ENCODE measurements at places on chromosomes 6 and 20.

DNA sequence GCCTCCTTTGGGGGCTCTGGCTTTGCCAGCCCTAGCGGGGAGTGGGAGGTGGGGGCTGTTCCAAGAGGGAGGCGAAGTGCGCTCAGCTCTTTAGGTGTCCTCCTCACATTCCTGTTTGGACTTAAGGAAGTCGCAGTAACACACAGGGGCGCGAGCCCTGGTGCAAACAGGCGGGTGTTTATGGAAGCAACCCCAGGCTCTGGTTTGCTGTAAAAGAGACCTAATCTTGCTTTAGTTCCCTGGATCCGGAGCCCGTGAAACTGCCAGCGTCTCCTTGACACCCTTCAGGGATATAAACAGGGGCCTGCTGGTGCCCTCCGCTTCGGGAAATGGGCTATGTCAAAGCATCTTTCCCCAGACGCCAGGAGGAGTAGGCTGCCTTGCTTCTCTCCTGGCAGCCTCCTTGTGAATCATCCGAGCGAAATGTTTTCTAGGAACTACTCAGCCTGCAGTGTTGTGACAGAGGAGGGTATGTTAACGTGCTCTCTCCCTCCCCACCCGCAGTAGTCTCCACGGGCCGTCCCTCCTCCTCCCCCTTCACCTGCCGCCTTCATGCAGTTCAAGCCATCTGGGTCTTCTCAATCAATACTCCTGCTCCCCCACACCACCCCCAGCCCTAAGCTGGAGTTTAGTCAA, 168.0 kb upstream of the LRFN2 start:
- H3K27ac ChIP-seq = no peak overlapping the region
- no peak for DNase-seq
- H3K36me3 ChIP-seq = no peaks in the 10 kb centered on the region

- H3K36me3 ChIP-seq = no peaks in the 10 kb centered on the region
- DNase-seq = no peak
- no peaks in the 10 kb centered on the region for H3K4me1 ChIP-seq
- peaks cover 30% of the 10 kb centered on the region for H3K27me3 ChIP-seq
- H3K4me3 ChIP-seq = no peak overlapping the region
Observed at GRCh38 chr6:125174626-125175025, 21.1 kb downstream of the TPD52L1 start.

DNA sequence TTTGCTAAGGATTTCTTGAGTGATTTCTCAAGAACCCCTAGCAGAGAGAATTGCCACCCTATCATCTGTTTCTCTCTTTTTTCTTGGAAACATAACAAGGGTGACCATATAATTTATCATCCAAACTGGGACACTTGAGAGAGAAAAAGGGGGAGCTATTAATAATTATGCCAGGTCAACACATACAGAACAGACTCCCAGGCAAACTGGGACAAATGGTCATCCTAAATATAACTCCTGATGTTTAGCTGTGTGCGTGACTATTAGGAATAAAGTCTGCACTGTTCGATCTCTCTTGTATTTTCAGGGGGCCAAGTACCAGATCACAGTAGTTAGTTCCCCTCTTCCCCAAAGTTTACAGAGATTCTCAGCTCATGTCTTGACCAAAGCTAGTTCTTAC, 11.7 kb upstream of the HS3ST5 start:
- no peaks in the 10 kb centered on the region for H3K4me1 ChIP-seq
- H3K27ac ChIP-seq = no peak overlapping the region
- H3K36me3 ChIP-seq = no peaks in the 10 kb centered on the region

- no peak overlapping the region for H3K27ac ChIP-seq
- no peak for DNase-seq
- no peaks in the 10 kb centered on the region for H3K36me3 ChIP-seq
- H3K4me1 ChIP-seq = no peaks in the 10 kb centered on the region
- no peaks in the 10 kb centered on the region for H3K27me3 ChIP-seq
Observed at GRCh38 chr6:75117701-75118100, 88.2 kb downstream of the COL12A1 start.

DNA sequence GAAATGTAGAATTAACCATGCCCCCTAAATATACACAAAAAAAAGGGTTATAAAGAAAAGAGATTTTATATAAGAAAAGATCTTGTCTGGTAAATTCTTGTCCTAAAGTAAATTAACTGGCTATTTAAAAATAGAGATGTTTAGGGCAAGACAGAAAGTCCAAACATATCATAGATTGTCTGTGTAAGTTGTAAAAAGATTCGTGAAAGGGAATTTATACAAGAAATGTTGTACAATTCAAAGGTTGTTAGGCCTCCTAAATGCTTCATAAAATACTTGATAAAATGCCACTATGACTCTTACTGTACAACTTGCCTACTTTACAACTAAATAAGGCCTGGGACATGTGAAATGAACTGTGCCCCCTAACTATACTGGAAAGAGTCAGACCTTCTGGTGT, 21.9 kb upstream of the AGPAT4 start:
- H3K4me3 ChIP-seq = no peak overlapping the region
- H3K36me3 ChIP-seq = no peaks in the 10 kb centered on the region
- no peaks in the 10 kb centered on the region for H3K4me1 ChIP-seq
- peaks cover 6% of the 10 kb centered on the region for H3K27me3 ChIP-seq
- H3K27ac ChIP-seq = no peak overlapping the region

DNA sequence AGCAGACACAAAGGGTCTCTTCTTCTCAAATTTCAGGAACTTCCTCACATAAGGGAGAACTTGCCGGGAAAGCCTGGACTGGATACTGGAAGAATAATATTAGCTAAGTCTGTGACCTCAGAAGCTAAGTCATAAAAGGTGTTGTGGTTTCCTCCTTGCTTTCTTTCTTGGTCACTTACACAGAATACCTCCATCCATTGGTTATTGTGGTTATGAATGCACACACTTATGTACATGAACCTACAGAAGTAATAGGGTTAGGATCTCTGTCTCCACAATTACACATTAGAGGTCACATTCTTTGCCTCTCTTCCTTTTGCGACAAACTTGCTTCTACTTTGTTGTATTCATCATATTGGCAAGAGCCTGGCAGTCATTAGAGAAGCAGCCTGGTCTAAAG, 40.4 kb downstream of the ZNF391 start:
- no peaks in the 10 kb centered on the region for H3K36me3 ChIP-seq
- H3K27me3 ChIP-seq = peaks cover 11% of the 10 kb centered on the region
- peaks cover 5% of the 10 kb centered on the region for H3K4me1 ChIP-seq
- H3K27ac ChIP-seq = no peak overlapping the region
- DNase-seq = no peak

GRCh38 chr6:169897601-169898358, 146.4 kb downstream of the ERMARD start:
- no peak overlapping the region for H3K27ac ChIP-seq
- no peaks in the 10 kb centered on the region for H3K4me1 ChIP-seq
- no peaks in the 10 kb centered on the region for H3K27me3 ChIP-seq

DNA sequence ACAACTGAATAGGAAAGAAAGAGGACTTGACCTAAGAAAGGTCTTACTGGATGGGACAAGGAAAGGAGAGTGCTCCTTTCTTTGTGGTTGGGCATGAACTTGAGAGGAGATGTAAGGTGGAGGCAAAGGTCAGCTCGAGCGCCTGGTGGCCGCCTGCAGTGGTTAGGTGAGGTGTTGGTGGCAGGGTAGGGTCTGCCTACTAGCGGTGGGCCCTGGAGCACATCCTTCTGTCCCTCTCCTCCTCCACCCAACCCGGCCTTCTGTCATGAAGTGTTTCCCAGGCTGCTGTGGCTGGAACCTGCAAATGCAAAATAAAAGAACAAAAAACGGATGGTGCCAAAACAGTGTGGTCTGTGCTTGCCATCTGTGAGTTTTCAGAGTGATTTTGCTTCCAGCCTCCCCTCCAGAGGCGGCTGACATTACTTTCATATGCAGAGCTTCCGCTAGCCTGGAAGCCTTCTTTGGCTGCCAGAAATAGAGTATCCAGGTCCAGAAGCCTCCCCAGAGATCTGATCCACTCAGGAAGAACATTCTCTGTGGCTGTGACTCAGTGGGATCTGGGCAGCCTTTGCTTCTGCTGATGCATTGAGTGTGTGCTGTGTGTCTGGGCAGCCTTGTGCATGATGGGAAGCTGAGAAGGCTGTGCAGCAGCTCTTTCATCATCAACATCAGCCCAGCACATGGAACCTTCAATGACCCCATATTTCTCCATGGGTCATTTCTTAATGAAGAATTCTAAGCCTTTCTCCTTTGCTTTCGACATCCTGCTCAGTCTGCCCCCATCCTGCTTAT, 79.8 kb upstream of the FAM184A start:
- H3K27me3 ChIP-seq = peaks cover 13% of the 10 kb centered on the region
- no peaks in the 10 kb centered on the region for H3K4me1 ChIP-seq
- no peaks in the 10 kb centered on the region for H3K36me3 ChIP-seq
- DNase-seq = no peak
- no peak overlapping the region for H3K4me3 ChIP-seq

GRCh38 chr20:4763723-4764510, 42.2 kb downstream of the PRND start:
- peaks cover 4% of the 10 kb centered on the region for H3K4me1 ChIP-seq
- no peak overlapping the region for H3K4me3 ChIP-seq
- H3K36me3 ChIP-seq = no peaks in the 10 kb centered on the region
- peaks cover 2% of the 10 kb centered on the region for H3K27me3 ChIP-seq
- DNase-seq = no peak
- H3K27ac ChIP-seq = no peak overlapping the region

Measured in activated naive CD8-positive, alpha-beta T cell treated with anti-CD3 and anti-CD28 coated beads for 36 hours (primary cell).